ENCODE measurements at places on chromosomes 5 and 9. TPM values are rescaled to one million over a fixed set of nuclear protein-coding genes. Genes with fewer than 3 reads are reported as not detected.

The VLDLR gene
- 18.0 TPM for total RNA-seq

The AHRR gene
- 56.0 TPM for total RNA-seq

The NAA35 gene
- 25.1 TPM for total RNA-seq

The B4GALT1 gene
- total RNA-seq: 91.9 TPM

The UCK1 gene
- 29.7 TPM for total RNA-seq

The SPIN1 gene
- 28.2 TPM for total RNA-seq

The SLIT3 gene
- 3.1 TPM for total RNA-seq

The CARTPT gene
- total RNA-seq: not detected

Data from activated T-cell treated with anti-CD3 and anti-CD28 coated beads, Interleukin-2, amount 50 U/mL, for 72 hours (primary cell).